ENCODE measurements at places on chromosomes 6 and 20.

GRCh38 chr6:41667195-41667594 is 28.9 kb downstream of the MDFI start:
- DNase-seq: no peak

DNA sequence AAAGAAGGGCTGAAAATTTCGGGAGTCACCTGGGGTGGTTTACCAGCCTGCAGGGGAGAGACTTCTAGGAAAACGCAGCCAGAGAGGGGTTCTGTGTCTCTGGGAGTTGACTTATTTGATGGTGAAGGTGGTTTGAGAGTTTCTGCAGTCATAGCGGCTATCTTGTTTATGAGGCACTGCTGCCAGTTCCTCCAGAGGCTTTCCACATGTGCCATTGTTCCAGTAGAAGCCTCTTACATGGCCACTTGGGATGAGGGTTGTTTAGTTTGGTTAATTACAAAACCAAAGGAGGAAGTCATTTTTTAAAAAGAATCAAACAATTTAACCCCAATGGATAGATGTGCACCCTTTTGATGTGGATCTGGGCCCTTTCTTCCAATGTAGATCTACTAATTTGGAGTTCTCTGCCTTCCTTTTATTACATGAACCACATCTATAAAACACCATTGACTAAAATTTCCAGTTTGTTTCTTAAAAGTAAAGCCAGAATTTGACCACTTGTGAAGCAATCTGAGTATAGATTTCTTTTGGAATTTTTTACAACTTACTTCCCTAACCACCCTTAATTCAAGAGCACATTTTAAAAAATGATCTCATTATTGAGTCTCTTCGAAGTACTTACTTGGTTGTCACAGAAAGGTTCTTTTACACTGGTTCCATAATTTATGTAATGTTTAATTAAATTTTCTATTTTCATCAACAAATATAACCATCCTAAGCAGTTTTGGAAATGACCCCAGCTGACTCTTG is 97.6 kb downstream of the TCP11 start:
- no peak for DNase-seq

GRCh38 chr20:56516631-56517030 is 7.9 kb upstream of the FAM209A start:
- no peak for DNase-seq

- peak; percentile 11 for DNase-seq
Measured at GRCh38 chr6:63272397-63272796, 47.4 kb downstream of the LGSN start.

DNA sequence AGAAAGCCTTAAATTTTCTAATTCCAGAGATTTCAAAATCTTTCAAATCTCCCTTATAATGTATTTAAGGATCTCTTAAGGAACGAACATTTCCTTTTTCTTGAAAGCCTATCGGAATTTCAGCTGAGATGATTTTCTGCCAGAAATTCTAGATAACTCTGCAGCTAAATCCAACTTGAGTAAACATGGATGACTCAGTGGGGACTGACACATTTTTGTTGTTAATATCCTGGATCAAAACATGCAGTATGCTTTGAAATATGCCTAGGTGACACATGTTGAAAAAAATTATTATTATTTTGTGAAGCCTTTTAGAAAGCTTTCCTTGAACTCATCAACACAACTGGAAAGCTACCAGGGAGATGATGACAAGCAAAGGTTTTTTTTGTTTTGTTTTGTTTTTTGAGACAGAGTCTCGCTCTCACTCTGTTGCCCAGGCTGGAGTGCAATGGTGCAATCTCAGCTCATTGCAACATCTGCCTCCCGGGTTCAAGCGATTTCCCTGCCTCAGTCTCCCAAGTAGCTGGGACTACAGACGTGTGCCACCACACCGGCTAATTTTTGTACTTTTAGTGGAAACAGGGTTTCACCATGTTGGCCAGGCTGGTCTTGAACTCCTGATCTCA is 140.1 kb upstream of the SNX9 start:
- DNase-seq: no peak

DNA sequence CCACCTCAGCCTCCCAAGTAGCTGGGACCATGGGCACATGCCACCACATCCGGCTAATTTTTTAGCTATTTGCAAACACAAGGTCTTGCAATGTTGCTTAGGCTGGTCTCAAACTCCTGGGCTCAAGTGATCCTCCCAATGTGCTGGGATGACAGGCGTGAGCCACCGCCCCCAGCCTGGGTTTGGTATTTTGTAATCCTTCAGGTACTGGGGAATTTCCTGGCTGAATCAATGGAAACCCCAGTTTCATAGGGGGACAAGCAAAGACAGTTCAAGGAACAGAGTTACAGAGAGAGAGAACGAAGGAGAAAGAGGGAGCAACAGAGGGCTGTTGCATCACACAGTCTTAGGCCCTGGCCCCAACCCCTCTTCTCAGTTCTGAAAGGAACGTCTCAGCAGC is 35.7 kb downstream of the RAB44 start:
- no peak for DNase-seq

DNA sequence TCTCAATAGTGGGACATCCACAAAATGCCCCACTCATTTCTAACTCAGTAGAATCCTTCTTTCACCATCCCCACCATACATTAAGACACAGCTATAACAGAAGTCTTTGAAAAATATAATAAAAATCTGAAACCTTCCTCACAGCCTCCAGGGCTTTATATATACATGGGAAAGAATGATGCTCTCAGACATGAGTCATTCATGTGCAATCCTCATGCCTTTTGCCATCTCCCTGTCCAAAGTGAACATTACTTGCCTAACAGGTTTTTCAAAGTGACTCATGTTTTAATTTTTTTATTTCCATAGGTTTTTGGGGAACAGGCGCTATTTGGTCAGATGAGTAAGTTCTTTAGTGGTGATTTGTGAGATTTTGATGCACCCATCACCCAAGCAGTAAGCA is 162.7 kb downstream of the RALGAPA2 start:
- DNase-seq: no peak

GRCh38 chr20:48825566-48825920 is 2.3 kb downstream of the PREX1 start:
- DNase-seq: no peak

- no peak for DNase-seq
Measured at GRCh38 chr6:168283686-168284025, 35.9 kb downstream of the DACT2 start.

GRCh38 chr20:46512943-46513844 is at the start of gene ZNF334:
Gene ZNF334, minus strand, starts transcription at chr20:46513559. Its CDS starts 1,457 bp downstream, at chr20:46512102.
- peak; percentile 79 for DNase-seq

DNA sequence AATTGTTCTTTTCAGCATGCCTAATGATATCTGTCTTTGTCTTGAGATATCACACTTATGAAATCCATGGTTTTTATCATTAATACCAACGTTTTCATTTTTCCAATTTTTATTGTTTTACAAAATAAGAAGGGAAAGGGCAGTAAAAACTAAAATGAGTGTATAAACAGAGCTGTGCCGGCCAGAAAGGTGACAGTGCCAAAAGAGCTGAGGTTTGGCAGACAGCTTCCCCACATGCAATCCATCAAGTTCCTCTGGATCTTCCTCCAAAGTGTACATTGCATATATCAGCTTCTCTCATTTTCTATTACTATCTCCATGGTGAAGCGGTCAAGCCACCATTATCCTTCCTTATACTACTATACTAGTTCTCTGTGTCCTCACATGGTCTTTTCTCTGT is 10.1 kb upstream of the TMEM244 start:
- DNase-seq: no peak

- DNase-seq: no peak
Measured at GRCh38 chr6:108123946-108124345, 41.9 kb upstream of the NR2E1 start.

DNA sequence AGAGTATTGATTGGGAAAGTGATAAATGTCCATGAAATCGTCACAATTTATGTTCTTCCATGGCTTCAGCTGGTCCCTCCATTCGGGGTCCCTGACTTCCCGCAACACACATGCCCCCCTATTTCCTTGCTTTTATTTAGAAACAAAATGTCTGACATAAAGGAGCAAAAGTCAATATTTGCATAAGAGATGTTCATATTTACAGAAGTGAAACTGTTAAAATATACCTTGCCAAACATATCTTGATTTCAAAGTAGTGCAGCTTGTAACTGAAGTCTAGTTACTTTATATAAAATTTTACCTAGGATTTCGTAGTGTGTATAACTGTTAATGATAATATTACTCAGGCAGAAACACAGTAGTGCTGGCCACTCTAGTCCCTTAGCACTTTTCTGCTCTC is 548.9 kb upstream of the ADGRB3 start:
- DNase-seq: no peak

DNA sequence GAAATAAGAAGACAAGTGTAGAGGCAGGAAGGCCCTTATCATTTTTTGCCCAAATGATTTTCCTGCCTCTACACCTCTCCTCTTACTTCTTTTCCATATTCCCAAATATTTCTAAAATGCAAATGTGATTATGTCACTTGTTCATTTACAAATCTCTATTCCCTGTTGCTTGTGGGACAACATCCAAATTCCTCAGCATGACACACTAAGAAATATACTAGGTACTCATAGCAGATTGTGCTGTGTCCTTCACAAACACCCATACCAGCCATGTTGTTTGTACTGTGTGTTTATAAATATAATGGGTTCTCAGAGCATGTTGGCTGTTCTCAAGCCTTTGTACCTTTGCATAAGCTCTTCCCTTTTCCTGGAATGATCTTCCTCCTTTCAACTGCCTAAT is 17.7 kb upstream of the FYN start:
- DNase-seq: no peak

DNA sequence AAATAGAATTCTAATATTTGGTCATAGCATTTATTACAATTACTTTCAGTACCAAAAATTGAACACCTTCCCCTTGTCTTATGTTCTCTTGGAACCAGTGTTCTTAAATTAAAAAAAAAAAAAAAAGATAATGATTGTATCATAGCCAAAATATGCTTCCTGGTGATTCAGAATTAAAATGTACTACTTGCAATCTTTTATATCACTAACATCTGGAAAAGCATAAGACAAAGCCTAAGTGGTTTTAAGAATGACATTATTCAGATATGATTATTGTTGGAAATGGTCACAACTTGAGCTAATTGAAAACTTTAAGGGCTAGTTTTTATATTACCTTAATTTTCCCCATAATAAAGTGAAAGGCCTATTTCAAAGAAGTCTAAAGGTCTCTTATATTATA is 493.3 kb upstream of the MARCKS start:
- DNase-seq: no peak

GRCh38 chr20:4335722-4336121 is 320.4 kb upstream of the RNF24 start:
- DNase-seq: no peak

DNA sequence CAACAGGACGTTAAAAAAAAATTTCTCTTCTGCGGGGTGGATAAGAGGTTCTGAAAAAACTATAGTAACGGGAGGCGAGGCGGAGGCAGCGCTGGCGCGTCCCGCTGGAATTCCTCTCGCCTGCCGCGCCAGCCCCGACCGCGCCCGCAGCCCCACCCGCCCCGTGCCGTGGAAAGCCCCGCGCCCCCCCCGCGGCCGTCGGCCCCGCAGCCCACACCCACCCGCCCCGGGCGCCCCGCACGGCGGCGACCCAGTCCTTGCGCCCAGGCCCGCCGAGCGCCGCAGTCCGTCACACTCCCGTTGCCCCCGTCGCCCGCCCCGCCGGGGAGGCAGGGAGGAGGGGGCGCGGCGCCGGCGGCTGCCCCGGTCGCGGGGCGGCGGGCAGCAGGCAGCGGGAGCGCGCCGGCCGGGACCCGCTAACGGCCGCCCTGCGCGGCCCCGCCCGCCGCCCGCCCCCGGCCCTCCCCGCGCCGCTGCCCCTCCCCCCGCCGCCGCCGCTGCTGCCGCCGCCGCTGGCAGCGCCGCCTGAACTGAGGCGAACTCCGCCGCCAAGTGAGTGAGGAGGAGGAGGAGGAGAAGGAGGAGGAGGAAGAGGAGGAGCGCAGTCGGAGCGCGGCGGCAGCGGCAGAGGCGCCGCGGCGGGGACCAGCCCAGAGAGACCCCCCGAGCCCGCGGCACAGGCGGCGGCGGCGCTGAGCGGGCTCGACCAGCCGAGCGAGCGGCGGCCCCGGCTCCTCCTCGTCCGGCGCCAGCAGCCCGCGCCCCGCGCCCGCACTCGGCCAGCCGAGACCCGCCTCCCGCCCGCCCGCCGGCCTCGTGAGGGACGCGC is at the start of gene QKI:
TSS of gene QKI (plus strand) at position 602 of the 829 bp plus-strand sequence. CDS start 476 bp downstream, outside the sequence.
- DNase-seq: no peak

DNA sequence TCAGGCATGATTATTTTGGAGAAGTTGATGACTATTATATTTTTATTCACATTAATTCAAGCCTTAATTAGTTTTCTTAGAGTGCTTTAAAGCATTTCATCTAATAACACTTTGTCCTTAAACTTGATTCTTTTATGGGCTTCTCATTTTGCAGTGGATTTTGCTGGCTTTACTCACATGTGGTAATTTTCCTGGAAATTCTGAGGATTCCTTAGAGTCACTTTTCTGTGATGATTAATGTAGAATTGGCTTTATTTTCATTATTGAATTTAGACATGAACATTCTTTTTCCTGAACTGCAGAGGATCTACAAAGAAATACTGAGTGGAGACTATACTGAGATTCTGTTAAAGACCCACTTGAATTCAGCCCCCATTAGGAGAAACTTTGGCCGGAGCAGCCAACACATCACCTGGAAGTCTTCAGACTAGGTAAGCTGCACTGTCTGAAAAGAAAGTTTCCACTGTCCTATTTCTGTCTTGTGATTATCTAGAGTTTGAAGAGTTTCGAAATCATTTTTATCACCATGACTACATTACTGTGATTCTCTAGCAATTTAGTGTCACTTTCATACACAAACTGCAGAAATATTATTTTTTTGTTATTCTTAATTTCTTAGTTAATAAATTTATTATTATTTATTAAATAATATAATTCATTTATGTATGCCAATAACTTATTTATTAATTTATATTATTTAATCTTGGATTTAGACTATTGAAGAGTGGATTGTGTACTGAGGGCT is 1.9 kb downstream of the RFPL4B start:
- no peak for DNase-seq
